Kasumi-1 (cell line): ENCODE measurements at places on chromosomes 12 and 14.

GRCh38 chr14:64722842-64723447 lies 18.7 kb downstream of the PLEKHG3 start:
- DNase-seq, result no peak

GRCh38 chr14:63656194-63656593 lies 14.5 kb upstream of the WDR89 start:
- peak; percentile 26 for DNase-seq

- DNase-seq, result no peak
These were observed 538.8 kb upstream of the STXBP6 start for GRCh38 chr14:25588751-25589150.

- no peak for DNase-seq
These were observed 5.5 kb upstream of the GABARAPL1 start for GRCh38 chr12:10207136-10207535.

- peak; percentile 80 for DNase-seq
These were observed 244.9 kb upstream of the LRIG3 start for GRCh38 chr12:59164991-59165718.

DNA sequence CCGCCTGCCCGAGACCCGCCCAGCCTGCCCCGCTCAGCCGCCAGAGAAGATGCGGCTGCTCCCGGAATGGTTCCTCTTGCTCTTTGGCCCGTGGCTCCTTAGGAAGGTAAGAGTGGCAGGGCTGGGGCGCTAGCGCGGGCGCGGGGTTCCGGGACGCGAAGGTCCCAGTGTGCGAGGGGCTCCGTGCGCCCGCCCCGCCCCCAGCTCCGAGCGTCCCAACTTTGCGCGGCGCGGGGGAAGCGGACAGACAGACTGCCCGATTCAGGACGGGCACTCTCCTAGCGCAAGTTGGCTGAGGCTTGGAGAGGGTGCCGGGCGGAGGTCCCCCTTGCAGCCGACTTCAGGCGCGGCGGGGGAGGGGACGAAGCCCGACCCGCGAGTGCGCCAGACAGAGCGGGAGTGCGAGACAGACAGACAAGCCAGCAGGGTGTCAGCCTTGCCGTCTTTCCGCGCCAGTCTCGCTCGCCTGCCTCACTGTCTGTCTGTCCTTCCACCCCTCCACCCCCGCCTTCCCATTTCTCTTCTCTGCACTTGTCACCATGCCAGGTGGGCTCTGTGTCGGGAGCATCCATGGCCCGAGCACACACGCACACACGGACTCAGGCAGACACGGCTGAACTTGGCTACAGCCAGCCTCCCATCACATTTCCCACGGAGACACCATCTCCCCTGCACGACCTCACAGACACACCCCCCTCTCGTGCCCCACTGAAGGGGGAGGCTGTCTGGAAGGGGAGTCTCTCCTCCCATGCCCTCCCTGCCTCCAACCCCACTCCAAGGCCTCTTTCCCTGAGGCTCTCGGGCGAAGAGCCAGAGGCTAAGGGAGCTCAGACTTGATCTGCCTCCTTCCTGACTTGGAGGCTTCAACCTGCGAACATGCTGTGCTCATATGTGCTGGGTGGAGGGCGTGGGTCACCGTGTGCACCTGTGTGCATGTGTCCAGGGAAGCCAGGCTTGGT lies 606 bp downstream of the NXPH4 start:
- DNase-seq, result no peak
